ENCODE measurements at places on chromosomes 5 and 9.

GRCh38 chr5:126852091-126852571 is 75.2 kb downstream of the LMNB1 start:
- DNase-seq = no peak

DNA sequence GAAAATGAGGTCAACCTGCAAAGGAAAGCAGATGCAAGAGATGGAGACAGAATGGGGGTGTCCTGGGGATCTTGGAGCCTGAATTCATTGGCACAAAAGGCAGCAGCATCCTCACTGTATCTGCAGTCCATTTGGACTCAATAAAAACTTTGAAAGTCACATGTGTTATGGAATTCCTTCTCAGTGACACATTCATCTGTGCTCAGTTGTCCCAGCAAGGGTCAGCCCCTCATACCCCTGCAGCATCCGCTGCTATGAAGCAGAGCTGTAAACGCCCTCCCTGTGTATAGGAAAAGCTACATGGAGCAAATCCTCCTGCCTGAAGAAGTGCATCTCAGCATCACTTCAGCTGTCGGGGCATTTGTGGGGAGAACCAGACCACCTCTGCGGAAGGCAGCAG is 14.5 kb upstream of the RARS1 start:
- DNase-seq = no peak

DNA sequence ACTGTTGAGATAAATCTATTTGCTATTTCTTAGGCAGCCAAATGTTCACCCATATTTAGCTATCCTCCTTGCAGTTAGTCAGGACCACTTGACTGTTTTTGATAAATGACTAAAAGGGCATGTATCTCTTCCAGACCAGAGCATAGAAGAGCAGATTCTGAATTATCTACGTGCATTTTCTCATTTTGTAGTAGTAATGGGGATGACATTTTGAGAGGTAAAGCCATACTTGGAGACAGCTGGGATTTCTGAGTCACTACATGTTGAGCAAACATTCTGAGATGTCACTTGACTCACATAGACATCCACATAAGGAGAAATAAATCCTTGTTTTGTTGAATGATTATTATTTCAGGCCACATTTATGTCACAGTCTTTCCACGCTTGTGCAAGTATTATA is 297.6 kb downstream of the CDH10 start:
- no peak for DNase-seq

DNA sequence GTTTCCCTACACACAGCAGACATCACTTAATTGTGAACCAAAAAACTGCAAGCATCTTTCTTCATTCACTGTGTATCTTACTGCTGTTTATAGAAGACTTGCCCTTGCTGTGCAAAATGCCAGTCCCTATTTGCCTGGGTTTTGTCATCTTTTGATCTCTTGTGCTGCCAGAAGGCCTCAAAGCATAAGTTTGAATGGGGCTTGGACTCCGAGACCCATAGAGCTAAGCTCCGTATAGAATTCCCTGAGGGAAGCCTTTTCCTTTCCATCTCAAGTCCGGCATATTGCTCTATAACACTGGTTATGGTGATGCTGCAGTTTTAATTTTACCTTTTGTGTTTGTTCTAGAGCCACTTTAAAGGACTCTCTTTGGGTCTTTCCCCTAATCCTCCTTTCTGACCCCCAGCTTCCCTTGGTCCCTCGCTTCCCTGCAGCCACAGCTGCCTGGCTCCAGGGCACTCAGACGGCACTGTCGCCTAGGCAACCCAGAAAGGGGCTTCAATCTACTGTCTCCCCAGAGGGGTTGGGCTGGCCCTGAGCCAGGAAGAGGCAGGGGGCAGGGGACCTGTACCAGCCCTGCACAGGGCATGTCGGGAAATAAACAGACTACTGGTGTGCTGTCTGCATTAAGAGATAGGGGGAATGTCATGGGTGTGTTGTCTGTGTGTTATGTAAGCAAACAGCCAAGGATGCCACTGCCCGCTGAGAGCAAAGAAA is 73.4 kb upstream of the MELK start:
- DNase-seq = no peak

- DNase-seq = no peak
Measured at GRCh38 chr9:79233542-79233941, 338.2 kb upstream of the TLE4 start.

DNA sequence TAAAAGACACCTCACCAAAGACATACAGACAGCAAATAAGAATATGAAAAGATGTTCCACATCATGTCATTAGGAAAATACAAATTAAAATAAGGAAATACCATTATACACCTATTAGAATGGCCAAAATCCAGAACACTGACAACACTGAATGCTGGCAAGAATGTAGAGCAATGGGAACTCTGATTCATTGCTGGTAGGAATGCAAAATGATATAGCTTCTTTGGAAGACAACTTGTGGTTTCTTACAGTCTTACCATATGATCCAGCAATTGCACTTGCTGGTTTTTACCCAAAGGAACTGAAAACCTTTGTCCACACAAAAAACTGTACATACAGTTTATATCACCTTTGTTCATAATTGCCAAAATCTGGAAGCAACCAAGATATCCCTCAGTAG is 6.5 kb downstream of the TMEM161B start:
- DNase-seq = no peak

DNA sequence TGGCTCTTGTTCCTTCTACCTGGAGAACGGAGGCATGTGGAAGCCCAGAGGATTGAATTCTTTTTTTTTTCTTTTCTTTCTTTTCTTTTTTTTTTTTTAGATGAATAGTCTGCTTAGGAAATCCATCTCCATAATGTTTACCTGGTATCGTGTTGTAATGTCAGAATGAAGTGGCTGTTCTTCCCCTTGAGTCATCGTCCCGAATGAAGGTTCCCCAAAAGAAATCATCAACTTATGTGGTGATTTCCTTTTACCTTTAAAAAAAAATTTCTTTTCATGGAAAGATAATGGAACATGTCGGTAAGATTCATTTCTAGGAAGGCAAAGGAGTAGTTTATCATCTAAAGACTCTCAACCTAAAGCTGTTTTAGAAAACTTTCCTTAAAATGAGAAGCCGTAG is 59.7 kb downstream of the DOCK8 start:
- no peak for DNase-seq
